ENCODE measurements at places on chromosomes 2 and 18.

GRCh38 chr2:43718530-43719124 is 42.4 kb upstream of the C1GALT1C1L start:
- no peak for DNase-seq

DNA sequence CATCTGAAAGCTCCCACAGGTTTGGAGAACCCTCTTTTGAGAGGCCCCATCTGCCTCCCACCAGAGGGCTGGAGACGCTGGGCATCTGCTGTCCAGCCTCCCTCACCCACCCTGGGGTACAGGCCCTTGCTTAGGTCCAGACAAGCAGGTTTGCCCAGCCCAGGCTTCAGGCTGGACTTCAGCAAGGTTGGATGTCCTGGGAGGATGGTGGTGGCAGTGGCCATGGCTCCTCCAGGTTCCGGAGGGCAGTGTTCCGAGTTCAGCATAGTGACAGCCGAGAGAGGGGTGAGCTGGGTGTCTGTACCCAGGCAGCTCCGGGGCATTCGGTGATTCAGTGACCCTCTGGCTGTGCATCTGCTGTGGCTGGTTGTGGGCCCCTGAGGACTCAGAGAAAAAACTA is 58.2 kb upstream of the HDAC4 start:
- DNase-seq: no peak

- DNase-seq: no peak
Measured at GRCh38 chr18:42583283-42583731, 532.2 kb downstream of the RIT2 start.

DNA sequence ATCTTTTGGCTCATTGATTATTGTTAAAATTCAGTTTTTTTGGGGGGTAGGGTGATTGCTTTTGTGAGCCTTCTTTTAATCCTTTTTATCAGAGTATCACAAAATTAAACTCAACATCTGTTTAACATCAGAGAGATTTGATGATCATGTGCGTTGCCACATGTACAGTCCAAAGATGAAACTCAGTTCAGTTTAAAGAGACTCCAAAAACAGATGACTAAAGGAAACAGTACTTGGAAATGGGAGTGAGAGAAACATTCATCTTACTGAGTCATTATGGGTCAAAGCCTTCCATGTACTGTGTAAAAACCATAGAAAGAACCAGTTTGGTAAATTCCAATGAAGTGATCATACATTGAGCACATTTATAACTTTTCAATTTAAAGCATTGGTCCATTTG is 53.0 kb downstream of the LYPD6 start:
- no peak for DNase-seq

Data from GF-D8 (cell line).